ENCODE measurements at places on chromosomes 3 and 15.

GRCh38 chr3:172309059-172309458, 139.2 kb downstream of the GHSR start:
- DNase-seq = no peak

GRCh38 chr15:101528917-101529299, 39.4 kb upstream of the PCSK6 start:
- DNase-seq = no peak

DNA sequence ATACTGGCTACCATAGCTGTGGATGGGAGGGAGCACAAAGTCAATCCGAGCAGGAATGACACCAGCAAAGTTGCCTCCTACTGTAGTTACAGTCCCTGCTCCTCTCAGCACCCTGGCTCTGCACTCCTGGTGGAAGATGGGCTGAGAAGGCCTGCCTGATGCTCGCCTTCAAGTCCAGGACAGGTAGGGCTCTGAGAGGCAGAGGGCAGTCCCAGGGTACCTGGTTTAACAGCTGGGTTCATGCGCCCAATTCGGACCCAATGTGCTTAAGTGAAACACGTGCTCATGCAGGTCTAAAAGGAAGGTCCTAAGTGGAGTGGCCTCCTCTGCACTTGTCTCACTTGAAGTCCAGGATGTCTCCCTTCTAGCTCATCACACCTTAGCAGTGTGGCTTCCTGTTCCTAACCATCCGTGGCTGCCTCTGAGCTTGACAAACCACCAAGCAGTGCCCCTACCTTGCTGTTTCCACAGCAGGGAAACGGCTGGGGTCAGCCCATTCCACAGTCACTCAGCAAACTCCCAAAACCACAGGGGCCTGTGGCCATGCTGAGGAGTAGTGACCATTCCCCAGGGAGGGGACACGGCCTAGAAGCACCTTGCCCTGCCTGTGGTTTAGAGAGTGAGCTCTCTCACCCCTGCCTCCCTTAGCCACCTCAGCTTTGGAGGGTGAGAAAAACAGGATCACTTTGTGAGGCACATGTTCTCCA, 3.9 kb upstream of the MUSTN1 start:
- no peak for DNase-seq

DNA sequence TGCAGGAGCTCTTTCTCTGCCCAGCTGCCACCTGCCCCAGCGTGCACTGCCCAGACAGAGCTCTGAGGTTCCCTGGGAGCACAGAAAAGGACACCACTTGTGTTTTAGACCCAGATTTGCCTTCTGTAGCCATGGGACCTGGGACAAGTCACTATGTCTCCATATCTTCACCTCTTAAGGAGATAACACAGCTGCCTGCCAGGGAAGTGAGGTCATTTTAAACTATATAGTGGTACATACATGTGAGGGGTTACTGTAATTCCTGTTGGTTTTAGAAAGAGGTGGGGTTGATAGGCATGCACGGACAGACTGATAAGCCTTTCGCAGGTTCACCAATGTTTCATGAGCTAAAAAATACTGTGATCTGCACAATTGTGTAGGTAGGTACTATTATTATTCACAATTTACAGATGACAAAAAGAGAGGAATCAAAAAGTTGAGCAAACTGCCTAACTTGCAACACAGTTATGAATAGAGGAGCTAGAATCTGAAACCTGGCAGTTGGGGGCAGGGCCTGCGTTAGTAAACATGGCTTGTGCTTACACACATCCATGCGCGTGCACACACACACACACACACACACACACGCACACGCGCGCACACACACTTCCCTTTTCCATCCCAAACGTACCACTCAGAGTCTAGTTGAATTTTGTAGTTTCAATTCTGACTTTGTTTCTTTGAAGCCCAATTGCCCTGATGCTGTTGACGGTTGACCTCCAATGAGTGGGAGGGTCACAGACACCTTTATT, 193.6 kb downstream of the FAM43A start:
- DNase-seq = no peak

DNA sequence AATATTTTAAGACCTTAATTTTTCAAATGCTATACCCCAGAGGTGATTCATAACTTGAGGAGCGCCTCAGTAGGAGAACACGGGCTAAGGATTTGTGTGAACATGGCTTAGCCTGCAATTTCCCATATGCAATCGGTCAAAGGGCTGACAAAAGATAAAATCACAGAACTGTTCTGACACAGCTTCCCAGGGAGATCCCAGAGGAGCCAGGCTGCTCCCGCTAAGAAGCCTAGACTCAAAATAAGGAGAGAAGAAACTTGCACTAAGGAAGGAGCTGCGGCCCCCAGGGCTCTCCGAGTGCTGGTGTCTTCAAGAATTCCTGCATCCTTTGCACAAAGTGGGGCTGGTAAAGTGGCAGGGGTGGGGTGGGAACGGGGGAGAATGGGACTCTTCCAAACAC, 106.3 kb upstream of the DLG1 start:
- DNase-seq = no peak

GRCh38 chr15:77440378-77440999, 19.8 kb downstream of the HMG20A start:
- DNase-seq = no peak

- no peak for DNase-seq
These were observed 36.8 kb upstream of the TRH start for GRCh38 chr3:129937717-129938116.

GRCh38 chr15:97061392-97061791, 730.9 kb downstream of the NR2F2 start:
- no peak for DNase-seq

GRCh38 chr3:48215876-48216275, 7.4 kb upstream of the CAMP start:
- peak; percentile 56 for DNase-seq

DNA sequence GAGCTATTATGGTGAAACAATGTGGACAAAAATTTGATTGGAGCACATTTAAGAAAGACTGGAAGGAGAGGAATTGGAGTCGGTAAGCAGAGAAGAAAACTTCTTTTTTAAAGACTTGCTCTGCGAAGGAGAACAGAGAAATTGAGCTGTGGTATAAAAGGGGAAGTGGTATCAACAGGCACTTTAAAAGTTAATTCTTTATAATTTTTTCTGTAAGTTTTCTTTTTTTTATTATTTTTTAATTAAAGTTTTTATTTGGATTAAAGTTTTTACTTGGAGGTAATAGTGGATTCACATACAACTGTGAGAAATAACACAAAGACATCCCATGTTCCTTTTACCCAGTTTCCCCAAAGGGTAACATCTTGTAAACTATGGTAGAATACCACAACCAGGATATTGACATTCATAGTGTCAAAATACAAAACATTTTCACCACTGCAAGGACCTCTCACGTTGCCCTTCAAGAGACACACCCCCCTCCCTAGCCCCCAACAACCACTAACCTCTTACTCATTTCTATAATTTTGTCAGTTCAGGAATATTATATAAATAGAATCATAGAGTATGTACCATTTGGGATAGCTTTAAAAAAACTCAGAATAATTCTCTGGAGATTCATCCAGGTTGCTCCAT, 33.8 kb upstream of the XIRP1 start:
- no peak for DNase-seq

- no peak for DNase-seq
These were observed 135.2 kb downstream of the RYR3 start for GRCh38 chr15:33445984-33446383.

- no peak for DNase-seq
These were observed 17.1 kb downstream of the LIMD1 start for GRCh38 chr3:45611628-45612081.

- DNase-seq = peak; percentile 53
These were observed 43.1 kb downstream of the DNASE1L3 start for GRCh38 chr3:58167431-58168351.

- DNase-seq = no peak
These were observed 50.2 kb downstream of the SMAD3 start for GRCh38 chr15:67115586-67115969.

- DNase-seq = no peak
These were observed 2.9 kb downstream of the IGDCC3 start for GRCh38 chr15:65374821-65375401.

- no peak for DNase-seq
These were observed 3.7 kb upstream of the SQOR start for GRCh38 chr15:45630917-45631691.

- DNase-seq = no peak
These were observed 294.1 kb downstream of the NTRK3 start for GRCh38 chr15:87962428-87962827.

GRCh38 chr3:141830508-141830907, 45.9 kb upstream of the ATP1B3 start:
- no peak for DNase-seq

GRCh38 chr3:16548721-16549120, 35.2 kb upstream of the RFTN1 start:
- no peak for DNase-seq

DNA sequence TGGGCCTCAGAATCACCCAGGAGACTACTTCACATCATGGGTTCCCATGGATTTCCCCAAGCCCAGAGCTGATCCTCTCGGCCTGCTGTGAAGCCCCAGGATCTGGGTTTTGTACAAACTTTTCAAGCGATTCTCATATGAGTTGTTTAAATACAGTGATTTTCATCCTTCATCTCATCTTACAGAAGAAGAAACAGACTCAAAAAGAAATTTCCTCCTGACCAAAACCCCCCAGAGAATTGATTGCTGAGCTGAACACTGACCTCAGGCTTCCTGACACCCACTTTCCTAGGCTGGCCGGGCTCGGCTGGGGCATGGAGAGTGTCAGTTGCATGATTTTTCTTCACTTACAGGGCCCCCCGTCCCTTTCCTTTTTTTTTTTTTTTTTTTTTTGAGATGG, 60.3 kb downstream of the BDH1 start:
- no peak for DNase-seq

- no peak for DNase-seq
These were observed 622.0 kb downstream of the PYDC2 start for GRCh38 chr3:192082730-192083660.

- DNase-seq = no peak
These were observed 6.7 kb downstream of the BCL2L10 start for GRCh38 chr15:52105846-52106245.

- DNase-seq = no peak
These were observed 2.2 kb upstream of the SLC12A8 start for GRCh38 chr3:125214738-125215137.

GRCh38 chr3:161914703-161915417, 418.3 kb downstream of the OTOL1 start:
- peak; percentile 55 for DNase-seq

DNA sequence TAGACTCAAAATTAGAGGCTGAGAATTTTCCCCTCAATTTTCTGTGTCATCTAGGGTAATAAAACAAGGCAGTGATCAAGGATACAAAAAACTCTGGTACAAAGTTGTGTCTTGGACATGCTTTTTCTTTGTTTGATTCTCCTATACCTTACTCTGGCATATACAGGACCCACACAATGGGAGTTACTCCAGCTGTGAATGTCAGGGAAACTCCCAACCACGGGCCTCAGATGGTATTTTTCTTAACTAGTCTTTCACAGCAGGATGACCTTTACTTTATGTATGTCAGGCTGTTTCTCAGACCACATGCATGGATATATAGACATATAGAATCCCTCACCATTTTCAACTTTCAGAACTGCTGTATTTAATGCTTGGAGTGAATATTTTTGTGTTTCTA, 41.3 kb downstream of the FEZF2 start:
- DNase-seq = no peak

DNA sequence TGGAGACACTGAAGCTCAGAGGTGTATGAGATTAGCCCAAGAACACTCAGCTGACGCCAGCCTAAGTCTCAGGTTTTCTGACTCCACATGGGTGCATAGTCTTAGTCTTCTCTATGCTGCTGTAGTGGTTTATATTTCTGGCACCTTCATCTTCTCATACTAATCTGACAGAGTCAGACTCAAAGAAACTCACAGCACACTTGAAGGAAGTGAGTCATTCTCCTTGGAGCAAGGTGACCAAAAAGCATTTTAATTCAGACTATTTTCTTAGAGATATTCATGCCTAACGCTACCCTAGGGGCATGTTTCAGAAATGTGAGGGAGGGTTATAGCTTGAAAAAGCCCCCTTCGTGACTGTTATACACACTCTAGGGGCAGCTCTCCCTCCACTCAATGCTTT, 775.3 kb upstream of the ARPP21 start:
- no peak for DNase-seq

GRCh38 chr15:57857871-57858270, 151.4 kb downstream of the POLR2M start:
- no peak for DNase-seq

- no peak for DNase-seq
These were observed 23.0 kb downstream of the MKRN2 start for GRCh38 chr3:12579905-12580304.

GRCh38 chr15:62591842-62592838, 427.1 kb upstream of the C2CD4B start:
- DNase-seq = no peak

DNA sequence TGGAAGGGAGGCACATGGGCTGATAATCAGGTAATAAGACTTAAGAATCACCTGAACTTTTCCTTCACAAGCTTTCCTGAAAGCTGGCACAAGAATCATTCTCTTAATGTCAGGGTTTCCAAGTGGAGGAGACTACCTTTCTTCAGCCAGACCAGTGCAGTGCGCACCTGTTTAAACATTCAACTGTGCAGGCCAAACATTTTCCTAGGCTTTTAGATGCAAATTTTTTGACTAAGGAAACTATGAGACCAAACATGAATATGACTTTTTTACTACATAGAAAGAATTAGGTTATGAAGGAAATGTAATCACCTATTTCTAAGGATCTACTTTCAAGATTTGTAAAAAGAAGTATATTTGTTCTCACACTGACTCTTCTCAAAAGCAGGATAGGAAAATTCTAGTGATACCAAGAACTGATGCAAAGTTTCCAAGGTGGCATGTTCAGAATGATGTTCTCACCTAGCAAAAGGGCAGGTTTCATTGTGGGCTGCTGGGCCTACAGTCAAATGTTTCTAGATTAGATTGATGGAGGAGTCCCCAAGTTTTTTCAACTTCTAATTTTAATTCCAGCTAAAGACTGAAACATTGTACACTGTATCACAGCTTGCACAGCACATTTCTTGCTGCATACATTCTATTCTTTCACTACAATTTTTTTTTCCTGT, 339.1 kb downstream of the TIGIT start:
- DNase-seq = no peak

GRCh38 chr15:82688691-82689090, 21.0 kb downstream of the AP3B2 start:
- DNase-seq = no peak

DNA sequence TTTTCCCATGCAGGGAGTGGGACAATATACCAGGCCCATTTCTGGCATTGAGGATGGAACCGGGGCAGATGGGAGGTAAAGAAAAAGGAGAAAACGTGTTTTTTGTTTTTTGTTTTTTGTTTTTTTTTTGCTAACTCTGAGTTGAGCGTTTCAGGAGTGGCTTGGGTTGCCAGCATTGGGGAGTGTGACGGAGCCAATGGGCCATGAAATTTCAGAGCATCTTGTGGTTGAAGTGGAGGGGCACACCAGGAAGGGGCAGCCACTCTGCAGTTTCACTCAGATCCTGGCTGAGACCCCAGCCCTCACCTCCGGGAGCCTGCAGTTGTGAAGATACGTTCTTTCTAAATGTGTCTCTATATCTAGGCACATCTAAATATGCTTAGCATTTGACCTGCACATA, 240.5 kb downstream of the TLE3 start:
- DNase-seq = no peak

Measured in psoas muscle (tissue), 8 donors.